ENCODE measurements at places on chromosomes 5 and 9.

- DNase-seq, result peak; percentile 49
Observed at GRCh38 chr5:174910245-174910737, 185.9 kb downstream of the MSX2 start.

- no peak for DNase-seq
Observed at GRCh38 chr5:112125903-112126302, 293.2 kb downstream of the EPB41L4A start.

GRCh38 chr9:98750364-98751060 is 41.8 kb upstream of the GABBR2 start:
- DNase-seq, result no peak

DNA sequence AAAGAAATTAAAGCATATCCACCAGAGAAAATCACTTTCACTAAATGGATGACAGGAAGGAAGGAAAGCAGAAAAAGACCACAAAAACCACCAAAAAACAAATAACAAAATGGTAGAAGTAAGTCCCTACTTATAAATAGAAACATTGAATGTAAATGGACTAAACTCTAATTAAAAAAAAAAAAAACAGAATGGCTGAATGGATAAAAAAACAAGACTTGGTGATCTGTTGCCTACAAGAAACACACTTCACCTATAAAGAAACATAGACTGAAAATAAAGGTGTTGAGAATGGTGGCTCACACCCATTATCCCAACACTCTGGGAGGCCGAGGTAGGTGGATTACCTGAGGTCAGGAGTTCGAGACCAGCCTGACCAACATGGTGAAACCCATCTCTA is 122.9 kb downstream of the HMHB1 start:
- no peak for DNase-seq

- no peak for DNase-seq
Observed at GRCh38 chr9:131833906-131834305, 94.0 kb upstream of the RAPGEF1 start.

DNA sequence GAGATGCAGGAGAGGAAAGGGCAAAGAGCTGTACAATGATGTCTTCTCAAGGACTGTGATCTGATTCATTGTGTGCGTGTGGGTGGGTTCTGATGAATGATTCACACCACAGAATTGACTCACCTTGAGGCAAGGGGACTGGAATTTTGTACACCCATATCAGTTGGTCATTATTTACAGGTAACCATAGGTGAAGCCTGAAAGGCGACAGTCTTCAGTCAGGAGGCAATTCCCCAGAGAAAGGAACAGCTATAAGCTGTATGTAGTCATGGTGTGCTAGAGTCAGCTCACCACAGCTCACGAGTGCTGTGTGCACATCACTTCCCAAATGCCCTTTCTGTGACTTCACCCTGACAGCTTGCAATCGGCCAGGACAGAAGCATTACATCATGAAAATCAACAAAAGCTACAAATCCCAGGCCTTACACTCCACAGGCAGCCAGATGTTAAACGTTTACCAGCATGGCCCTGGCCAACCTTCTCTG is 87.6 kb upstream of the RPS23 start:
- DNase-seq, result no peak

DNA sequence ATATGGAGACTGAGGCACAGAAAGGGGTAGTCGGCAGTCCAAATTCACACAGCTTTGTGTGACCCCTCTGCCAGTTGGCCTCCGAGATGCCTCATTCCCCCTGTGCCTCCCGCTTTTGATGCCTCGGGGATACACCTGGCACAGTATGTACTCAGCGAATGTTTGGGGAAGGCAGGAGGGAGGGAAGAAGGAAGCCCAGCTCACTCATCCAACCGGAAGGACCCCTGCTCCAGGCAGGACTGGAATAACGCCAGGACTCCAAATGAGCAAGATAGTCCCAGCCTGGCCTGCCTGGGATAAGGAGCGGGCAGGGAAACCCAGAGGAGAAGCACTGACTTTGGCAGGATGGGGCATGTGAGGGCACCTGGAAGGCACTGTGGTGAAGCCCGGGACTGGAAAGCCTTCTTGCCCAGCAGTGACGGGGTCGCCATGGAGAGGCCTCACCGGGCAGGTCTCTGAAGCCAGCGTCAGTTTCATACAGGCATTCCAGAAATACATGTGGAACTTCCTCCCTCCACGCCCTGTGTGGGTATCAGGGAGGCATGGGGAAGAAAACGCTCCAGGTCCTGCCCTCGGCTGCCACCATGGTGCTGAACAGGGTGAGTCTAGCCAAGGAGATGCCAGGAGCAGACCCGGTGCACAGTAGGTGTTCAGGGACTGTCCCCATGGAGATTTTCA is 20.3 kb downstream of the LMX1B start:
- no peak for DNase-seq

- DNase-seq, result no peak
Observed at GRCh38 chr9:123678038-123678877, 251.7 kb downstream of the DENND1A start.

- no peak for DNase-seq
Observed at GRCh38 chr9:93154293-93154903, 20.3 kb upstream of the NINJ1 start.

GRCh38 chr9:38683336-38683735 is 36.6 kb downstream of the FAM240B start:
- DNase-seq, result no peak

DNA sequence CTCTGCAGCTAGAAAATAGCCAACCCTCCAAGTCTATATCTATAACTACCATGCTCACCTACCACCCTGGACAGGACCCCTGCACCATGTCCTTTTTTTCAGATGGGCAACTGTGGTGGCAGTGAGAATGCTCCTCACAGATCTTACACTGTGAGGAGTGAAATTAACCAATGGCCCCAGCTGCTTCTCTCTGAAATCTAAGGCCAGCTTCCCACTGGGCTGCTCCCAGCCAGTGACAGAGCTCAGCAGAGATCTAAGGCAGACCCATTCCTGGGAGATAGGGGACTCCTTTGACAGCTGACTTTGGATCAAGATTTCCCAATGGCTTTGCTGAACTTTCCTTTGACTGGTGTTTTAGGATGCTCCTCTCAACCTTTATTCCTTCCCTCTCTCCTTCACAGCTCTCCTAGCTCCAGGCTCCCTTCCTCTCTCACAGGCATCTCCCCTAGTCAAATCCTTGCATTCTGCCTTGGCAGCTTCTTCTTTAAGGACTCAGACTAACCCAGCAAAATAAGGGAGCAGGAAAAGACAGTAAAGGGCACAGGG is 1.6 kb upstream of the ARAP3 start:
- DNase-seq, result no peak

- no peak for DNase-seq
Observed at GRCh38 chr5:136061630-136062365, 33.0 kb downstream of the TGFBI start.

- no peak for DNase-seq
Observed at GRCh38 chr5:166507810-166508425, 1783.5 kb upstream of the WWC1 start.

DNA sequence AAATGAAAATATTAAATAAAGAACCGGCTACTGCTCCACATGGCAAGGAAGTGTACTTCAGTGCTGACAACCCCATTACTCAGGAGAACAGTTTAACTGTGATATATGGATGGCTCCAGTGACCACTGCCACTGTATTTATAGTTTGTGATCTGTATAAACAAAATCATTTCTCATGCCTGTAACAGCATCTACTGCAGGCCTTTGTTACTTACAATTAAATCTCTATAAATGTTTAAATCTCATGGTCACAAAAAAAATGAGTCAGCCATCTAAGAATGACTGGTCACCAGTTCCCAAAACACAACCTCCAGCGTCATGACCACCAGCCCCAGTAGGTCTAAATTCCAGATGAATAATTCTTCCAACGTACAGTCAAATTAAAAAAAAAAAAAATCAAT is 24.6 kb downstream of the SERINC5 start:
- no peak for DNase-seq

DNA sequence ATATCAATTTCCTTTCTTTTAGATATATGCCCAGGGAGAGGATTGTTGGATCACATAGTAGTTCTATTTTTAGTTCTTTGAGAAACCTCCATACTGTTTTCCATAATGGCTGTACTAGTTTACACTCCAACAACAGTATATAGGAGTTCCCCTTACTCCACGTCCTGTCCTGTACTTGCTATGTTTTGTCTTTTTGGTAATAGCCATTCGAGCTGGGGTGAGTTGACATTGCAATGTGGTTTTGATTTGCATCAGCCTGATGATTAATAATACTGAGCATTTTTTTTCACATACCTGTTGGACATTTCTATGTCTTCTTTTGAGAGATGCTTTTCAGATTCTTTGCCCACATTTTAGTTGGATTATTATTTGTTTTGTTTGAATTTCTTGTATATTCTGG is 445.9 kb downstream of the NTRK2 start:
- DNase-seq, result no peak

DNA sequence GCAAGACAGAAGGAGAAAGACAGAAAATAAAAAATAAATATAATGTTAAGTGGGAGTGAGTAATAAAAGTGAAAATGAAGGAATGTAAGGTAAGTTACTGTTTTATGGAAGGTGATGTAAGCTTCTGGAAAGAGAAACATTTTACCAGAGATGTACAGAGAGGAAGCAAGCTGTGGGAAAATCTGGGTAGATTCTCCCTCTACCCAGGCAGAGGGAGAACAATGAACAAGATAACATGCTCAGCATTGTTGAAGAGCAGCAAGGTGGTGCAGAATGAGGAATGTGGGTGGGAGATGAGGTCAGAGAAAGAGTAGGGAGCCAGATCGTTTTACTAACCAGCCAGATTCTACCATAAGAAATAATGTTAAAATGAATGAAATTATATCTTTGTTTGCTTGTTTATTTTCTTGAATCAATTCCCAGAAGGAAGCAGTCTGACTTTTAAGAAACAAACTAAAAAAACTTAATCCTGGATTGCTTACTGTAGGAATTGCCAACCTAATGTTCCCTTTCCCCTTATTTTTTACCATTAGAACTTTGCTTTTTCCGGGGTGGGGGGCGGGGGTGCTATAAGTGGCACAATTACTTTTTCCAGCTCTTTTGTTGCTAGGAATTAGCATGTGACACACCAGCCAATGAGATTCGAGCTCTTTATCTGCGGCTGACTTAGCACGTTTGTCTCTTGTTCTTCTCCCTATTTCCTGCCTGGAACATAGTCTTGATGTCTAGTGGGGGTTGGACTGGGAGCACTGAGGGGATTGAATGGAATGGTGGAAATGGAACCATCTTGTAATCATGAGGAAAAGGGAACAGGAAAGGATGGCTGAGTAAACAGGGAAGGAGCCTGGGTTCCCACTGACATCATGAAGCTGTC is 356.7 kb downstream of the TMEM167A start:
- DNase-seq, result no peak

DNA sequence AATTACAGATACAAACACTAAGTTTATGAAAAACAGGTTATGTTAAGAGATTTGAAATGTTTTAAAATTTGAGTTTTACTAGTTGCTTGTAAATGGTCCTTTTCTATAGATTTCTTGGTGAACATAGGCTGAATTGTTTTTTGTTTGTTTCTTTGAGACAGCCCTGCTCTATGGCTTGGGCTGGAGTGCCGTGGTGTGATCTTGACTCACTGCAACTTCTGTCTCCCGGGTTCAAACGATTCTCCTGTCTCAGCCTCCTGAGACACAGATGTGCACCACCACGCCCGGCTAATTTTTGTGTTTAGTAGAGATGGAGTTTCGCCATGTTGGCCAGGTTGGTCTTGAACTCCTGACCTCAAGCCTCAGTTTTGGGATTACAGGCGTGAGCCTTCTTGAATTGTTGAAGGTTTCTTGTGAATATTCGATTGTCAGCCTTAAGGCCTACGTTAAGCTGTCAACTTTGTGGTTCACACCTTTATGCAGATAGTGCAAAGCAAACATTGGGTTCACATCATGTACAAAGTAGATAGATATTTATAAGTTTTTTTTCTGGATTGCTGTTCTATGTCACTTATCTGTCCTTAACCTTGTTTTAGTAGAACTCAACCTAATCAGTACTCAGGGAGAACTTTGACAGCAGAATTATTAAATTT is 26.2 kb downstream of the UHRF2 start:
- no peak for DNase-seq

DNA sequence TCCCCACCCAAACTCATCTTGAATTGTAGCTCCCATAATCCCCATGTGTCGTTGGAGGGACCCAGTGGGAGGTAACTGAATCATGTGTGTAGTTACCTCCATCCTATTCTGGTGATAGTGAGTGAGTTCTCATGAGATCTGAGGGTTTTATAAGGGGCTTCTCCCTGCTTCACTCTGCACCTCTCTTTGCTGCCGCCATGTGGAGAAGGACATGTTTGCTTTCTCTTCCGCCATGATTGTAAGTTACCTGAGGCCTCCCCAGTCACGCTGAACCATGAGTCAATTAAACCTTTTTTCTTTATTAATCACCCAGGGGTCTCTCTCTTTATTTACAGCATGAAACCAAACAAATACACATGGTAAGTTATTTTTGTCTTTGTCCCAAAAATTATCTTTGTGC is 726.1 kb downstream of the CDH18 start:
- DNase-seq, result no peak
